ENCODE measurements at places on chromosomes 4 and X. TPM values are rescaled to one million over a fixed set of nuclear protein-coding genes. Genes with fewer than 3 reads are reported as not detected.

Gene SLITRK4
- 2.9 TPM for total RNA-seq

Gene CSAG1
- not detected for total RNA-seq

Gene BST1
- total RNA-seq: 154 TPM

Gene ZNF711
- 0.16 TPM for total RNA-seq

Gene DDX53
- not detected for total RNA-seq

Gene NDST3
- 0.16 TPM for total RNA-seq

Gene MAGEA2
- not detected for total RNA-seq

Gene PLA2G12A
- 52.1 TPM for total RNA-seq
